Cardiac fibroblast (primary cell): ENCODE measurements at places on chromosomes 3 and 15.

- DNase-seq = peak; percentile 76
Measured at GRCh38 chr15:70875001-70875782, 17.0 kb downstream of the THAP10 start.

DNA sequence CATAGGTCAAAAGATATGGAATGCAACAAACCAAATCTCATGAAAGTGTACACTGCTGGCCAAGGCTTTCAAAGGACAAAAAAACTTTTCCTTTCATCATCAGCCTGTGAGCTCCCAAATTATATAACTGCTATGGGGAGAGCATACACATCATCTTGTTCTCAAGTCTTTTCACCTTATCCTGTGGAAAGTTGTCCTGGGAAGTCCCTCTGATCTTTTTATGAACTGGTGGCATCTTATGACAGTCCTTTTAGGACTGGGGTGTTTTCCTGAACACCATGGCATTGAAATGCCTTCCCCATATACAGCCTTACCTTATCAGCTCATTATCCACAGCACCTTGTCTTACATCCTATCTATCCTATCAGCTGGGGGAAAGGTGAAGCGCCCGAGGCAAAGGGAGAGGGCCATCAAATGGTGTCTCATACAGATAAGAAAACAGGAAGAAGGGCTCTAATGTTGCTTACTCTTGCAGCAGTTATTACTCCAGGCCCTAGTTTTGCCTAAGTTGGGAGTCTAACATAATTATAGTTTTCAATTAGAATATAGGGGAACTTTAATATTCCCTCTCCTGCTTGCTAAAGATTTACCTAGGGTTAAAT lies 61.5 kb upstream of the GOLIM4 start:
- DNase-seq = no peak

GRCh38 chr3:196775938-196776337 lies 36.3 kb downstream of the PAK2 start:
- no peak for DNase-seq

GRCh38 chr3:41710646-41711388 lies 251.1 kb downstream of the ULK4 start:
- DNase-seq = peak; percentile 68

DNA sequence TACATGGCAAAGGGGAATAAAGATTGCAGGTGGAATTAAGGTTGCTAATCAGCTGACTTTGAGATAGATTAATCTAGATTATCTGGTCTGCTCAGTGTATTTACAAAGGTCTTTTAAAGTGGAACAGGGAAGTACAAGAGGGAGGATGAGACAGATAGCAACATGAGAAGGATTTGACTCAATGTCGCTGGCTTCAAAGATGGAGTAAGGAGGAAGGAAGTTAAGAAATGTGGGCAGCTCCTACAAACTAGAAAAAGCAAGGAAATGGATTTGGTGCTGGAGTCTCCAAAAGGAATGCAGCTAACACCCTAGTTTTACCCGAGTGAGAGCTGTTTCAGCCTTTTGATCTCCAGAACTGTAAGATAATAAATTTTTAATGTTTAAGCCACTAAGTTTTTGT lies 180.7 kb upstream of the TTC14 start:
- peak; percentile 70 for DNase-seq

GRCh38 chr15:40075298-40076044 lies 33.2 kb downstream of the BMF start:
- DNase-seq = no peak

GRCh38 chr3:147387291-147387884 lies 19.0 kb downstream of the ZIC4 start:
- no peak for DNase-seq

GRCh38 chr3:48402907-48403306 lies 27.0 kb downstream of the PLXNB1 start:
- DNase-seq = no peak

- peak; percentile 45 for DNase-seq
Measured at GRCh38 chr3:88235102-88235501, 85.3 kb downstream of the C3orf38 start.

DNA sequence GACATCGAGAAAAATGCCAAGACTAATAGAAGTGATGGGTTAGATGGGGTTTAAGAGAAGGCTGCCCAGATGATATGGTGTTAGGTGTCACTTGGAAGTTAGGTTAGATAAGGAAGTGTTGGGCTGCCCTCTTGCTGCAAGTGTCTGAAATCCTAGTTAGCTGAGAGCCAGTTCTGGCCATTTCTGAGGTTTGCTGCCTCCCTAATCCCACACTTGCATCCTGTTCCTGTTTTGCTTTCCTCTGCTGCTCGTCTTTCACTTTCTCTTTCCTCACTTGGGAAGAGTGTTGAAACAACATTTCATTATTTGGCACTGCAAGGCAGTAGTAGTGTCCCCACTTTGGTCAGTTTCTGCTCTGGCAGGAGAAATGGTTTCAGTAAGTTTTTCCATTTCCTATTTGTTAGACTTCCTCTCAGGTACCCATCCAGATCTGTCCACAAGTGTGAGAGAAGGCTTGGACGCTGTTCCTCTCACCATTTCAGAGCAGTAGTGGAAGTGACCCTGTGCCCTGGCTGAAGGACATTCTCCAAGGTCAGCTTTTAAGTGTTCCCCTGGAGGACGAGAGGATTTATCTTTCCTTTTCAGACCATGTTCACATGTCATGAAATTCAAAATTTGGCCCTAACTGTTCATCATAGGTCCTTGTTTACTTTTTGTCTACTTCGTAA lies 93.3 kb downstream of the ADAMTSL3 start:
- peak; percentile 77 for DNase-seq

DNA sequence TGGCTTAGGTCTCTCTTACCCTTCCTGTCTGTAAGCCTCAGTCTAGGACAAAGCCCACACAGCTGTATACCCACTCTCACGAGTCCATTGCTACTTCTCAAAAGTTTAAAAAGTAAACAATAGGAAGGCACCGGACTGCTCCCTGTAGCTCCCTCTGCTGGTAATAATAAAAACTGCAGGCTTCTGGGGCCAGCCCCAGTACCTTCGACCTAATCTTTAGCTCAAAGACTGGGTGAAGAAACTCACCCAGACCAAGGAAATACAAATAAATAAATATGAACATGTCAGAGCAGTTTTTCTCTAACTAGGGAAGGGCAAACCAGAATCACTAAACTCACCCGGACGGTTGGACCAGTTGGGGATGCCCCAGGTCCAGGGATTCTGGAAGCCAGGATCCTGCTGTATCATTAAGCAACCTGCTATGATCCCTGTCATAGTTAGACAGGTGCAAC lies 5.0 kb downstream of the FAM219B start:
- DNase-seq = peak; percentile 68

- peak; percentile 89 for DNase-seq
Measured at GRCh38 chr3:179716811-179717210, 64.0 kb downstream of the USP13 start.

- DNase-seq = peak; percentile 80
Measured at GRCh38 chr3:115071601-115072000, 75.5 kb downstream of the ZBTB20 start.

DNA sequence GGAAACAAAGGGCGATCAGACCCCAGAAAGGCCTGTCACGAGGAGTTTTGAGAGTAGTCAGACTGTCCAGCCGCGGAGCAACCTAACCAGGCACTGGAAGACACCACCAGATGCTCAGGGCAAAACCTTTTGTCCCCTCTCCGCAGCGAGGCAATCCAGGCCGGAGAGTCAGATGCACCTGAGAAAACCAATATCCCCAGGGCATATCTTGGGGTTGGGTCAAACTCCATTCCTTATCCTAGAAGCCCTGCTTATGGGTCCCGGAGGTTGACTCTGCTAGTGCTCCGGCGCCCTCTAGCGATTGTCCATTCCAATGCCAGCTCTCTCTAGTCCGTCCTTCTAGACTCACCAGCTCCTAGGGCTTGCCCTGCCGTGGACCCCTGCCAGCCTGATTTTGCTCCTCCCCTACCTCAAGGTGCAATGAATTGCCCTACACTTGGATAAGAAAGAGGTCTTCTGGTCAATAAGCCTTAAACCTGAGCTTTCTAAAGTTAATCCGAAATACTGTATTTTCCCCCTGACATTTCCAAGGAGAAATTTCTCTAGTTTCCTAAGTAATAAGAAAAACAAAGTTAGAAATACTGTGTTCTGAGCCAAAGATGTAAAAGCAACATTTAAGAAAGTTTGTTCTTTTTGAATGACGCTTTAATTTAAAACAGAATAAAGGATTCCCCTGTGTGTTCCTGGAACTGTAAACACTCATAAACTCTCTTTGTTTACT lies 5.5 kb downstream of the CPNE4 start:
- peak; percentile 82 for DNase-seq
